Psoas muscle (tissue), 8 donors: ENCODE measurements at places on chromosomes 3 and 15. TPM values are rescaled to one million over a fixed set of nuclear protein-coding genes. Genes with fewer than 3 reads are reported as not detected.

DNA sequence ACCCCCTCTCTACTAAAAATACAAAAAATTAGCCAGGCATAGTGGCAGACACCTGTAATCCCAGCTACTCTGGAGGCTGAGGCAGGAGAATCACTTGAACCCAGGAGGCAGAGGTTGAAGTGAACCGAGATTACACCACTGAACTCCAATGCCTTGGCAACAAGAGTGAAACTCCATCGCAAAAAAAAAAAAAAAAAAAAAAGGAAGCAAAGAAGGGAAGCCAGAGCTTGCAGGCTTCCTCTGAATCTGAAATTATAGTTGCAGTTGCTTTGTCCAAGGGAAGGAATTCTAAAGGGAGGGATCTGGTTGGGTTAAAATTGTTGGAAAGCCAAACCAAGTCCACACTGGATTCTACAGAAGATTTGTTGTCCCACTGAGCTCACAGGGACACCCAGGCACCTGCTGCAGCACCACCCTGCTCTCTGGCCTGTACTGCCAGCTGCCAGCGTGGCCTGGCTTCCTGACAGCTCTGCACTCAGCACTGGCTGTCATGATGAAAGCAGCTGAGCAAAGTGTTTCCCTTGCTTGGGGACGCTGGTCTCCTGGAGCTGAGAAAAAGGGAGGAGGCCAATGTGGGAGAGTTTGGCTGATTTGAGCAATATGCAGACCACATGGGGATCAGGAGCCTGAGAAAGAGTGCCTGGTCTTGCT is 88.8 kb upstream of the HES1 start:
- H3K27me3 ChIP-seq, result no peaks in the 10 kb centered on the region
- peak overlapping the region; percentile 48 for H3K27ac ChIP-seq
- no peaks in the 10 kb centered on the region for H3K36me3 ChIP-seq
- H3K4me1 ChIP-seq, result peaks cover 8% of the 10 kb centered on the region
- no peak overlapping the region for H3K4me3 ChIP-seq

GRCh38 chr15:78049691-78050440 is 27.6 kb downstream of the TBC1D2B start:
- no peak for DNase-seq
- no peak overlapping the region for H3K4me3 ChIP-seq
- peaks cover 29% of the 10 kb centered on the region for H3K4me1 ChIP-seq
- no peaks in the 10 kb centered on the region for H3K27me3 ChIP-seq
- no peak overlapping the region for H3K27ac ChIP-seq

DNA sequence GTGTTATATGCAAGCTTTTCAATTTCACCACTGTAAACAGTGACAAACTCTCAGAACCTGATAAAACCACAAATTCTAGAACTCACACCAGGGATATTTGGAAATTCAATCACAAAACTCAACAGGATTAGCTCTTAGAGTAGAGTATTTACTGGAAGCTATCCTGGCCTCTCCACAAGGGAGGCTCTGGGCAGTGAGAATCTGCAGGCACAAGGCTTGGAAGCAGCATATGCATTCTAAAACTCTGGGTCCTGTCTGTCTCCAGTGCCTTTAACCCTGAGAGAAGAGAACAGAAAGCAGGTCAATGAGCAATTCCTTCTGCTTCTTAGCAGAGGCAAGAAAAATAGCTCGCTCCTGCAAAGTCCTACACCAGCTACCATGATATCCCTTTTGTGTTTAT is 23.4 kb downstream of the PLSCR4 start:
- no peak for DNase-seq
- no peak overlapping the region for H3K4me3 ChIP-seq
- no peaks in the 10 kb centered on the region for H3K36me3 ChIP-seq
- no peaks in the 10 kb centered on the region for H3K4me1 ChIP-seq
- no peaks in the 10 kb centered on the region for H3K27me3 ChIP-seq
- H3K27ac ChIP-seq, result no peak overlapping the region

- DNase-seq, result no peak
- H3K36me3 ChIP-seq, result no peaks in the 10 kb centered on the region
- no peak overlapping the region for H3K4me3 ChIP-seq
- H3K27me3 ChIP-seq, result no peaks in the 10 kb centered on the region
- peaks cover 10% of the 10 kb centered on the region for H3K4me1 ChIP-seq
Measured at GRCh38 chr3:156604642-156605144, 49.8 kb upstream of the SSR3 start.

Gene CHL1
- 0.67 TPM for total RNA-seq

Gene EPHA3
- total RNA-seq, result 0.71 TPM
